ENCODE measurements at places on chromosomes 4 and X. TPM values are rescaled to one million over a fixed set of nuclear protein-coding genes. Genes with fewer than 3 reads are reported as not detected.

DNA sequence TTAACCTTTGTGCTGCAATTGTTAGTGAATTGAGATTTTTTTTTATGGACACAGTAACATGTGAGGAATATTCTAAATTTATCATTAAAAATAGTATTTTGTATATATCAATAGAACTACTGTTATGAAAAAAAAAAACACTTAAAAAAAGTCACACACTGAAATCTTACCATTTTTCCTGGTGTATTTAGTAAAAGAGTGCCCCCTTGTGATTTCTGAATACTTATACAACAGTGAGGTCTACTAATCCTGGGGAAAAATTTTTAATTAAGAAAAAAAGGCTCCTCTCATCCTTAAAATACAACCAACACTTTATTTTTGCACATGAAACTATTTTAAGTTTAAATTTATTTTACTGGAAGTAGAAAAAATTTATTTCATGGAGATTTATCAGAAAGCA lies 56.4 kb upstream of the SPOCK3 start:
- peak; percentile 12 for DNase-seq

DNA sequence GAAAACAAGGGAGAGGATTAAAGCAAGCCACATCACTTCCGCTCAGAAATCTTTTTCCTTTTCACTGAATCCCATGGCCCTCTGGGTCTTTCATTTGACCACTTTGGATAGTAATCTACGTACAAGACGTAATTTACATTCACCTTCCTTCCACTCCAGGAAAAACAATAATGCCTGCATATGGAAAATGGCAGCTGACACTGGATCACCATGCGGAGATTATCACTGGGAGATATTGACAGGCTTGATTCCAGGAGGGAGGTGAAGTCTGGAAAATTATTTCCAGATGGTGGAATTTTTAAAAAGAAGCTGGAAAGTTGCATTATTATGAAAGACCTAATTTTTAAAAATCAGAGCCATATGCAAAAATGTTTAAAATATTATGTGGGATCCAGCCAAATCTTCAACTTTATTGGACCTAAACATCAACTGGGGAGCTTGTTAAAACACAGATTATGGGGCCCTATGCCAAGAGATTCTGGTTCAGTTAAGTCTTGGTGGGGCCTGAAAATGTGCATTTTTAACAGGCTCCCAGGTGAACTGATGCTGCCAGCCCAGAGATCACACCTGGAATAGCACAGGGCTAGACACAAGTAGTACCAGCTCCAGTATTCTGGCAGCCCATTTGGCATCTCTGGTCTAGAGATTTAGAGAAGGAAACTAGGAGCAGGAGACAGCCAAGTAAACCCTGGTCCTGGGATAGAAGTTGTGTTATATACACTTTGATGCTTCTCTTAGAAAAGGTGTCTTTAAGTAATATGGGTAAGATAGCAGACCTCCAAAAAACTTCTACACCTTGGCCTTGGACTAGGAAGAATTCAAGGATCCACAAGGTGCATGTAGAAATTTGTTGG lies 290.3 kb upstream of the LDB2 start:
- DNase-seq: no peak

DNA sequence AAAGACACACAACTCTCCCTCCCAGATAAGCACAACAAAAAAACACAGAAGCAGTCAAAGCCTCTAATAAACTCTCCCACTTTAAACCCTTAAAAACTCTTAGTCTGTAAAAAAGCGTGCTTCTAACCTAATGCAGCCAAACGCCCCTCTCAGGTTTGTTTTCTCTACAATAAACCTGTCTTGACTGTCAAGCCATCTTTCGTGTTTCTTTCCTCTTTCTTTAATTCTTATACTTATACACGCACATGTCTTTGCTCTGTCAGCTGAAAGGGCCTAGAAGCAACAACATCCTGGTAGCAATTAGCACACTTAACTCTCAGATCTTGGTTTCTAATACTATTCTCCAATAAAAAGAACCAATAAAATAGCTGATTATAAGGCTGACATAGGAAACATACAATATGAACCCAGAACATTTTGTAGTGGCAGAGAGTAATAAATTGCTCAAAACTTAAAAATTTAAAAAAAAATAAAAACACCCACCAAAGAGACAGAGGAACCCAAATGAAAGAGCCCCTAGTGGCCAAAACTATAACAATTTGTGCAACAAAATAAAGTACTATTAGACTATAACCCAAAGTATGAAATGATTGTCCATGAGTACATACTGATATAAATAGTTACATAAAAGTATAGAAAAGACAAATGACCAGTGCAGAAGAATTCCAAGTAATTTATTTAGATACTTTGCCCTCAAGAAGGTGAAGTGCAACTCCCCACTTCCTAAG lies 440.4 kb upstream of the ADGRL3 start:
- DNase-seq: no peak

RAB39B gene
- 0.17 TPM for total RNA-seq

GRCh38 chr4:94536049-94536448 lies 84.3 kb downstream of the PDLIM5 start:
- DNase-seq: no peak

All from M059J (cell line).